Lung microvascular endothelial cell (primary cell): ENCODE measurements at places on chromosomes 7 and 10. TPM values are rescaled to one million over a fixed set of nuclear protein-coding genes. Genes with fewer than 3 reads are reported as not detected.
A peak's percentile ranks its signal among the peaks of the same experiment; 100 is the strongest.

Gene SYT15B
- 0.87 and 0.99 TPM in 2 replicates for total RNA-seq

GRCh38 chr7:112648781-112649180 lies 141.4 kb downstream of the TMEM168 start:
- DNase-seq, result no peak

Gene DYDC2
- not detected in 2 replicates for total RNA-seq

DNA sequence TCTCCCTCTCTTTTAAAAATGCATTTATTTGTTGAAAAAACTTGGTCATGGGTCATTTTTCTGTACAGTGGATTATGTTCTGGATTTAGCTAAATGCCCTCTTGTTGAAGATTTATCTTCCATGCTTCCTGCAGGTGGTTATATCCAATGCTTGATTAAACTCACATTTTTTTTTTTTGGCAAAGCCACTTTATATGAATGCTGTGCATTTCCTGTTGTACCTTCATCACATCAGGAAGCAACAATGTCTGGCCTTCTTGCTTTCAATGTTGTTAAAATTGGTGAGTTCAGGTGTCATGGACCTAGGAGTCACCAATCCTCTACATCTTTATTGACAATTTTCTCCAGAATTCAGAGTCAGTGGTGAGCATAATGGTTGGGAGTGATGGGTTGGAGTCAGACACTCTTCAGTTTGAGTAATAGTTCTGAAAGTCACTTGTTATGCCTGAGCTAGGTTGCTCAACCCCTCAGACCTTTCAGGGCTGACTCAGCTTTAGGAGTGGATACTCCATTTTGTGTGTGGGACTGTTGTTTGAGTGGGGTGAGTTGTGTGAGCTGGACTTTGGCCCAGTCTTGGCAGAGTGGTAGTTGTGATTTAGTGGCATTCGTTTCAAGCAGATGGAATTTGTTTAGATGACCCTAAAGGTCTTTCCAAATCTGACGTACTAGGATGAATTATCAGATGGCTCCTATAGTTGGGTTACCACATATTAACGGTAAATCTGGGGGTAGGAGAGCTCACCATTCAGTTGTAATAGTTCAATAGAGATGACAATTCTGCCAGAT lies 213.5 kb upstream of the ZNF32 start:
- DNase-seq, result peak; percentile 92

- DNase-seq, result peak; percentile 30
Measured at GRCh38 chr10:71797533-71798307, 24.4 kb upstream of the VSIR start.

DNA sequence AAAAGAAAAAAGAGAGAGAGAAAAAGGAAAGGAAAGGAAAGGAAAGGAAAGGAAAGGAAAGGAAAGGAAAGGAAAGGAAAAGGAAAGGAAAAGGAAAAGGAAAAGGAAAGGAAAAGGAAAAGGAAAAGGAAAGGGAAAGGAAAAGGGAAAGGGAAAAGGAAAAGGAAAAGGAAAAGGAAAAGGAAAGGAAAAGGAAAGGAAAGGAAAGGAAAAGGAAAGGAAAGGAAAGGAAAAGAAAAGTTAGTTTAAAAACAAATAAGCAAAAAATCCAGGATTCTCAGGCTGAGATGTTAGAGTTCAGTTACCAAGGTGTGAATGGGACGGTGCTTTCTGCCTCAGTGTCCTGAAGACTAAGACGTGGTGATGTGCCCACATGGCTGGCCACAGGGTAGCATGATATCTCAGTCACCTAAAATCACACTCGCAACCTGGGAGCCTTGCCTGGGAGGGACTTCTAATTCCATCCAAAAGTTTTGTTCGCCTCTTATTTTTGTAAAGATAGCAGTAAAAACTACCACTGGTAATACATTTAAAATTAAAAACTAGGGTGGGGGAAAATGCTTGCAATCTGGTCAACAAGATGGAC lies 70.1 kb downstream of the JAZF1 start:
- DNase-seq, result no peak

Gene BICC1
- total RNA-seq, result under 0.01 and 0.20 TPM in 2 replicates

GRCh38 chr7:100396421-100396982 lies 23.2 kb downstream of the PILRA start:
- DNase-seq, result no peak

DNA sequence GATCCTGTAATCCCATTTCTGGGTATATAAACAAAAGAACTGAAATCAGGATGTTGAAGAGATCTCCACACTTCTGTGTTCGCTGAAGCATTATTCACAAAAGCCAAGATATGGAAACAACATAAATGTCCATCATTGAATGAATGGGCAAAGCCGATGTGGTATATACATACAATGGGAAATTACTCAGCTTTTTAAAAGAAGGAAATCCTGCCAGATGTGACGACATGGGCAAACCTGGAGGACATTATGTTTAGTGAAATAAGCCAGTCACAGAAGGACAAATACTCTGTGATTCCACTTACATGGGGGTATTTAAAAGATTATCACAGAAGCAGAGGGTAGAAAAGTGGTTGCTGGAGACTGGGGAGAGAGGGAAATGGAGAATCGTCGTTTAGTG lies 23.9 kb upstream of the FAM107B start:
- DNase-seq, result peak; percentile 79

Gene UCN3
- total RNA-seq, result not detected in 2 replicates

- DNase-seq, result no peak
Measured at GRCh38 chr7:92631850-92632487, 41.8 kb upstream of the FAM133B start.

DNA sequence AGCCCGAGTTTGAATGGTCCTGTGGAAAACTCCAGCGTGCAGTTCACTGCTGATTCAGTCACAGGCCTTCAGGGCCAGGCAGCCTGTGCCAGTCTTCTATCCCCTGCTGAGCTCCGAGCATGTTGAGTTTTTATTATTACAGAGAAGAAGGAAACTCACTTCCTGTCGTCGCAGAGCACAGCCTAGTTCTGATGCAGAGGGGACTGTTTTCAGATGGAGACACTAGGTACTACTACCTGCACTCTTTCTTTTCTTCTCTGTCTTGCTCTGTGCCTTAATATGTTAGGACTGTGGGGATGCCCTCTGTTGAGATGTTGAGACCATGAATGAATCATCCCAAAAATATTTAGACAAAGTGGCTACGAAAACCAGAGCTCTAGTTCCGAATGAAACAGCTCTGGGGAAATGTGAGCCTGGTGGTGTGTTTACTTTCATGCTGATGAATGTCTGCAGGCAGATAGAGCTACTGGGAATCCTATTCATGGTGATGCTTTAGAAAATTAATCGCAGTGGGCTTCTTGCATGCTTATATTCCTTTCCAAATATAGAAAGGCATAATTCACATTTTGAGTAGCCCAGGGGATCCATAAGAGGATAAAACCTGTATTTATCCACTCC lies 29.6 kb downstream of the CASP7 start:
- DNase-seq, result peak; percentile 59
